ENCODE measurements at places on chromosomes 3 and 15. TPM values are rescaled to one million over a fixed set of nuclear protein-coding genes. Genes with fewer than 3 reads are reported as not detected.

- DNase-seq = no peak
These were observed 23.6 kb downstream of the PTX3 start for GRCh38 chr3:157460253-157460652.

DNA sequence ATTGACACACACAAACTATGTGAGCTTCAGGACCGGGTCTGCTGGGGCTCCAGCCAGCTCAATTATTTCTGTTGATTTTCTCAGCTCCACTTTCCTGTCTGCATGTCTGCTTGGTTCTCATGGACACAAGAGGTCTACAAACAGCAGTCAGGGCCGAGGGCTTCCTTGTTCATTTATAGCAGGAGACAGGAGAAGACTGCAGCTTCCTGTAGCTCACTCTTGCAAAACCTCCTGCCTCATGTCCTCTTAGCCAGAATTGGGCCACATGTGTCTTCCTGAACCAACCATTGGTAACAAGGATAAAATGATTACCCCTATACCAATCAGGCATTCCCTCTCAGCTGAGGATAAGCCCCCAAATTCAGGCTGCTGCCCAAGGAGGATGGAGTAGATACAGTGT, 182.8 kb downstream of the TLE3 start:
- DNase-seq = no peak

DNA sequence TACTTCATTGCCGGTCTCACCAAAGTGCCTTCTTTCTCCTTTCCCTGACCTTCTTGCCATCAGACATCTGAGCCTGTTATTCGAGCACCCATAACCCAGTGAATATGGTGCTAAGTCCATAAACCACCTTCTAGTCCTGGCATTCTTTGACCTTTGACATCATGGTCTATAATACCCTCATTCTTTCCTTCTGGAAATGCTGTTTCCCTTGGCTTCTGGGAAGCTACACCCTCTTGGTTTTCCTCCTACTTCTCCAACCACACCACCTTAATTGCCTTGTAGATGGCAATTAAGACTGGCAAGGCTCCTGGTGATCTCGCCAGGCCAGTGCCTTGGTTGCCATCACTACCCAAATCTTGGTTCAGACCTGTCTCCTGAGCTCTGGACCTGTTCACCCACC, 56.1 kb upstream of the TRAK1 start:
- no peak for DNase-seq

GRCh38 chr15:22936577-22937472, 43.3 kb downstream of the CYFIP1 start:
- no peak for DNase-seq

GRCh38 chr15:85024509-85025336, 43.1 kb downstream of the PDE8A start:
- DNase-seq = no peak

DNA sequence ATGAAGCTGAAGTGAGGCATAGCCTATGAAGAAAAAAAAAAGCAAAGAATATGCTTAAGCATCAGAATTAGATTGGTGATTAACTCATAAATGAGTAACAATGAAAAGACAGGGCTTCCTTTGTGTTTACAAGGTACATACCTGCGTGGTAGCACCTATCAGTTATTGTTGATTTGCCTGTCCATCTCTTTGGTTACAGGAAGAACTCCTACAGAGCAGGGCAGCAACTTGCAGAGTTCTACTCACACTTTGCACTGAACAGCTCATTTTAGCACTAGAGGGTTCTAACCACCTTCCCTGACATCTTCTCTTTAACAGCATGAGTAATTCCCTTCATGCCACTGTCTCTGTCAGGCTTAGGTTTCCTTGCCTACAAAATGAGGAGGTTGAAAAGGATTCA, 166.0 kb downstream of the DPH6 start:
- DNase-seq = no peak

DNA sequence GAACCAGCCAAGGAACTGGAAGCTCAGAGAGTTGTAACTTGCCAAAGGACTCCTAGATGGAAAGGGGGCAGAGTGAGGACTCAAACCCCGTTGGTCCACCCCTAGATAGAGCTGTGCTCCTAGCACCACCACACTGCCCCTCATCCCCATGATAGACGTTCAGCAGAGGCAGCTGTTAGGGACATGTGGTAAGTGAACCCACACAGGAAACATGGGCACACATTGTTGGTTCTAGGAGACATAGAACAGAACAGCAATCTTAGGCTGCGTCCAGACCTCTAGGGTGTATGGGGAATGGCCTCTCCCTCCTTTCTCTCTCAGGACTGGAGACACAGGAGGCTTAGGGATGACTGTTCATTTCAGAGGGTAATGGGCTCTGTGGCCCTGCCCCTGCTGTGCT, 102.7 kb downstream of the ANP32A start:
- no peak for DNase-seq

GRCh38 chr3:54630101-54630623, 297.7 kb downstream of the LRTM1 start:
- DNase-seq = no peak

GRCh38 chr3:129644836-129645235, 38.4 kb upstream of the PLXND1 start:
- no peak for DNase-seq

GRCh38 chr3:94405258-94406035, 342.6 kb downstream of the NSUN3 start:
- no peak for DNase-seq

GRCh38 chr15:92638291-92638708, 17.3 kb downstream of the FAM174B start:
- DNase-seq = no peak

DNA sequence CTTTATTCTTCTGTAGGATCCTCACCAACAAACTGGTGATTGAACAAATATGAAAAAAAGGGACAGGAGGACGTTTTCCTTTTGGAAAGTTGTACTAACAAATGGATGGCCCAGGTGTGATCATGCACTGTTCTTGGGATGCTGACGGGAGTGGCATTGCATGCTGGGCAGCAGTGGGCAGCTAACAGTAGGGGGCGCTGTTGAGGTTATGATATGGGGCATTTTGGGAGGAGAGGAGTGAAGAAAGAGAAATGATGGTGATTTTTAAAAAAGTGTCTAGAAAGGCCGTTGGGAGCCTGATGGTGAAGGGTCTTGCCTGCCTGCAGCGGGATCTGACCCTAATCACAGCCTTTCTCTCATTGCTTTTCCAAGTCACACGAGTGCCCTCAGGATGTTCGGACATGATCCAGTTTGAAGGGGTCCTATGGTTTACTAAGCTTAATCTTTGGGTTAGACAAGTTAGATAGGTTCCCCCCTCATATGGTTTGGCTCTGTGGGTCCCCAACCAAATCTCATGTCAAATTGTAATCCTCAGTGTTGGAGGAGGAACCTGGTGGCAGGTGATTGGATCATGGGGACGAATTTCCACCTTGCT, 46.2 kb upstream of the PRTG start:
- DNase-seq = no peak

GRCh38 chr3:168839653-168840052, 743.9 kb upstream of the GOLIM4 start:
- DNase-seq = no peak

GRCh38 chr15:61122647-61123375, 106.3 kb downstream of the RORA start:
- no peak for DNase-seq

- DNase-seq = no peak
These were observed 192.9 kb upstream of the CCDC54 start for GRCh38 chr3:107184375-107184774.

DNA sequence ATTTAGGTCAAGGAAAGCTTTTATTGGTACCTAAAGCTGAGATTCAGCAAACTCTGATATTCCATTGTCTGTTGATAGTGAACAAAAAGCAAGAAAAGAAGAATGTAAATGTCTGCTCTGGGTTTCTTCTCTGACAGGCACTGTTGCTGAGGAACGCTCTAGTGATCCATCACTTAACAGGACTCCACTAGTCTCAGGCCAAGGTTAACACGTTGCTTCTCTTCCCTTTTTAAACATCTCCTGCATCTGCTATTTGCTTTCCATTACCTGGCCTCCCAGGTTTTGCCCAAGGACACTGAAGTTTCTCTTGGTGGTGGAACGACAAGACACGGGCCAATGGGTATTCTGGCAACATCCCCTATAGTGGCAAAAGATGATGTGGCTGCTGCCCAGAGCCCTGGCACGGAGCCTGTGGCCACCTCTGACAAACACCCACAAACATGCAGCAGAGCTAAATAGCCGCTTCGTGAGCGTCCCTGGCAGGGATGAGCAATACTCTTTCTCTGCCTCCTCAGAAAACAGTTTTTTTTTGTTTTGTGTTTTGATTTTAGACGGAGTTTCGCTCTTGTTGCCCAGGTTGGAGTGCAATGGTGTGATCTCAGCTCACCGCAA, 97.8 kb upstream of the AKAP13 start:
- no peak for DNase-seq

DNA sequence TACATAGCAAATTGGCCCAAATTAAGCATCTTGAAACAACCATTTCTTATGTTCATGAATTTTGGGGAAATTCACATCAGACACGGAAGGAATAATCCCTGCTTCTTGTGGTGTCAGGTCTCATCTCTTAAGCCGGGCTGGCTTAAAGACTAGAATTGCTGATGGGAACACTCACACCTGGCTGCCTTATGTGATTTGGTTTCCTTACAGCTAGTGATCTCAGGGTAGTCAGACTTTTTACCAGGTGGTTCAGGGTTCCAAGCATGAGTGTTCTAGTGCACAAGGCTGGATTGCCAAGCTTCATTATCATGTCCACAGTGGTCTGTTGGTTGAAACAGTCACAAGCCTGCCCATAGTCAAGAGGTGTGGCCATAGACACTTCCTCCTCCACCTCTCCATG, 20.3 kb upstream of the CCNL1 start:
- no peak for DNase-seq

DNA sequence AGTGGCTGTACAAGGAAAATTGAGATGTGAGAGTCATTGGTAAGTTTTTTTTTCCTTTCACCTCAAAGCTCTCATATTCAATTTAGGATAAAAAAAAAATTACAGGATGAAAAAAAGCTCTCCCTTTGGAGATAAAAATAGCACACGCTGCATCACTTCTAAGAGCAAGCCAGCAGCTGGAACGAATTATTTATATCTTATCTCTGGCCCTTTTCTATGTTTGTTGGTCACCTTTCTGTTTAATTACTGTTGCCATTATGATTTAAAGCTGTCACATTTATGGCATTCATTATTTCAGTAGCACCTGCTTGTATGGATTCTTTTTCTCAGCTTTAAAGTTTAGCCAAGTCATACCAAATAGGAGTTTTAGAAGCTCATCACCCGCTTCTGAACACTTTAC, 171.6 kb upstream of the PDZRN3 start:
- no peak for DNase-seq

GRCh38 chr3:69360690-69361089, 25.2 kb downstream of the FRMD4B start:
- DNase-seq = no peak

DNA sequence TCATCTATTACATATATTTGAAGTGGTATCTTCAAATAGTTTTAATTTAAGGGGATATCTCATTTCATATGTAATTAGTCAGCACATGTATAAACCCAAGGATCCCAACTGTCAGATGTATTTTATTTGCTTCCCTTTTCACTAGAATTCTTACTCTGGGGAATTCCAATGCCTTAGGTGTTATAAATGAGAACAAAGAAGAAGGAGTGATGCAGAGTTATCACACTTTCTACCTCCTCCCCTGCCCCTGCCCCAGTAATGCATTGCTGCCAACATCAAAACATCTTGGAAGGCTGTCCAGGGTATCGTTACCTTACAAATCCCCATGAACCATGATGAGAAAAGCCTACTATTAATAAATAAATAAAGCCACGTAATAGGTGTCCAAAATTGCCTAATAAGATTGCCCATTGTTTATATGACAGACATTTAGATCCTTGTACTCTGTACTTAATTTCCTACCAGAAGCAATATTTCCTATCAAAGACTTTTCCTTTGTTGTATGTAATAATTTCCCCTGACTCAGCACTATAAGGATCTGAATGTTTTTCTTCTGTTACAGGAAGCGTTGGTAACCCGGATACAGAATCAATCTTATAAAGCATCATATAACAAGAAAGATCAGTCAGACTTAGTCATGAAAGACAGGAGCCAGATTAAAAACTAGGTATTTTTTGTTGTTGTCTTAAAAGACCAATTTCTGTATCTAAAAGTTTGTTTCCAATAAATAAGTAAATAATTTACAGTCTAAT, 38.8 kb downstream of the CBLB start:
- no peak for DNase-seq

DNA sequence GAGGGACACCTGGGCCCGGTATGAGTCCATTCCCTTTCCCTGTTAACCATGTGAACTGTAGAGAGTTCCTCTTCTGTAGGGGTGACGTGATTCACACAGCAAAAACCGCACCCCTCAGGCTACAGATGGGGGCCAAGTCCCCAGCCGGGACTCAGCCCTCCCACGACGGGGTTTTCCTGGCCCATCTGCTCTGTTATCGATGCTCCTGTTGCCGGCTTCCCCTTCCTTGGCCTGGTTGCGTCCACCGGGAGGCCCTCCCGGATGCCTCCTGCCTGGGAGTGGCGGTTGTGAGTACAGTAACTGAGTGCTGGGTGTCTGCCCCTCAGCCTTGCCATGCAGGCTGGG, 817 bp upstream of the PLXNA1 start:
- no peak for DNase-seq

DNA sequence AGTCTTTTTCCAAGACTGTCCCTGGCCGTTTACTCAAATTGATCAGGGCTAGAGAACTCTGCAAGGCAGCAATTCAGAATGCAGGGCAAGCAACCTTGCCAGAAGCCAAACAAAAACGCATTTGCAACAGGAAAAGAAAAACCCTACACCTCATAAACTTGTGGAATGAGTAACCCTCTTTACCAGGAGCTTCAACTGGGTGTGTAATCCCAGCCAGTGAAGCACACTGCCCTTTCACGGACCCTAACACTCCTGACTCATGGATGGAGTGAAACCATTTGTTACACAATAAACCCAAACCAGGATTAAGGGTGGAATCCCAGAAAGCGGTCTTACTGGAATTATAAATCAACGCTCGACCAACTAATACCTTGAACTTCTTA, 14.8 kb upstream of the LDHAL6B start:
- DNase-seq = no peak

ITIH4 gene
- total RNA-seq = 6.1 TPM

TMIE gene
- total RNA-seq = 1.2 TPM

CEMIP gene
- total RNA-seq = 3.7 TPM

CCDC39 gene
- total RNA-seq = 0.82 TPM

CHRD gene
- total RNA-seq = 2.0 TPM

ETV5 gene
- 25.7 TPM for total RNA-seq

TRAT1 gene
- not detected for total RNA-seq

TM4SF18 gene
- total RNA-seq = 3.7 TPM

RASGRP1 gene
- total RNA-seq = 11.0 TPM

PCSK6 gene
- total RNA-seq = 18.3 TPM

UBE2E2 gene
- total RNA-seq = 54.2 TPM

FES gene
- 3.7 TPM for total RNA-seq

HOMER2 gene
- 45.2 TPM for total RNA-seq

UBR1 gene
- 75.0 TPM for total RNA-seq

Data from frontal cortex (tissue), 4 donors.